Stimulated activated CD8-positive, alpha-beta memory T cell treated with anti-CD3 and anti-CD28 coated beads, Interleukin-4, amount 100 ng/mL, for 48 hours (primary cell): ENCODE measurements at places on chromosomes 13 and 19.

- DNase-seq: no peak
Measured at GRCh38 chr19:5966215-5966614, 11.7 kb downstream of the RANBP3 start.

DNA sequence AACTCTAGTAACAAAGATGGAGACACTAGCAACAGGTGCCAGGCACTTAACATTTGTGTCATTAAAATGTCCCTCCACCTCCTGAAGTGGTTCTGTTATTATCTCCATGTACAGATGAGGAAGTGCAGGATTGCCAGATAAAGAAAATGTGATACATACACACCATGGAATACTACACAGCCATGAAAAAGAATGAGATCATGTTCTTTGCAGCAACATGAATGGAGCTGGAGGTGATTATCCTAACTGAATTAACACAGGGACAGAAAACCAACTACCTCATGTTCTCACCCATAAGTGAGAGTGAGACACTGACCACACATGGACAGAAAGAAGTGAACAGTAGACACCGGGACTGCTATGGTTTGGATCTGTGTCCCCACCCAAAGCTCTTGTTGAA is 60.5 kb downstream of the ZNF557 start:
- no peak for DNase-seq

- peak; percentile 78 for DNase-seq
Measured at GRCh38 chr13:99289674-99290337, 17.4 kb downstream of the GPR183 start.

DNA sequence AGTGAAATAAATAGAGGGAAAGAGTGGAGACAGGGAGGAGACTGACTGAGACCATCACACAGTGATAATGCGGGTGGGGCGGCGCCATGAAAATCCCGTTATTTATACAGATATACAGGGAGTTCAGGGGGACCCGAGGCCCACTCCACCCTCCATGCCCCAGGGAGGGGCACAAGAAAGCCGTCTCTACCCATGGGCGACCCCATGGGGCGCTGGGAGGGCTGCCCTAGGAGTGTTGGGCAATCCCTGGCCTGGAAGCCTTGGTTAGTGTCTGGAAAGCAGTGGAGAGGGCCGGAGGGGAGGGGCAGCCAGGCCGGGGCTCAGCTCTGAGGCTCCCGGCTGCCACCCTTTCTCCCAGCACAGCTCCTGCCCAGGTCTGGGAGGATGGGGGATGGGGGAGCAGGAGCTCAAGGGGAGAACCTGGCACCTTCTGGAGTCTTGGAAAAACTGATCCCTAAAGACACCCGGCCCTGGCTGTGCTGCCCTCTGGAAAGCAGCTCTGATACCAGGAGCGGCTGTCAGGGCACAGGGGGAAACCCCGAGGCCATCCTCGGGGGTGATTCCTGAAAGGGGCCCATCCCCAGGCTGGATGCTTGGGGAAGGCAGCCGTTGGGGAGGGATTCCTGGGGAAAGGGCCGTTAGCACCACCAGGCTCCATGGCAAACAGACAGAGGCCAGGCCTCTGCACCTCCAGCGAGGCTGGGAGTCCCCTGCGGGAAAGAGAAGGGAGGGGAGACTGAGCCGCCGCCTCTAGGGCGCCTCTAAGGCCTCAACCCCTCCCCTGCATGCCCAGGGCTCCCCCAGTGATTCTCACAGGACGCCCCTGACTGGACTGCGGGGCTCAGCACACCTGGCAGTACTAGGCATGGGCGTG is 3.0 kb upstream of the PRKD2 start:
- DNase-seq: no peak

DNA sequence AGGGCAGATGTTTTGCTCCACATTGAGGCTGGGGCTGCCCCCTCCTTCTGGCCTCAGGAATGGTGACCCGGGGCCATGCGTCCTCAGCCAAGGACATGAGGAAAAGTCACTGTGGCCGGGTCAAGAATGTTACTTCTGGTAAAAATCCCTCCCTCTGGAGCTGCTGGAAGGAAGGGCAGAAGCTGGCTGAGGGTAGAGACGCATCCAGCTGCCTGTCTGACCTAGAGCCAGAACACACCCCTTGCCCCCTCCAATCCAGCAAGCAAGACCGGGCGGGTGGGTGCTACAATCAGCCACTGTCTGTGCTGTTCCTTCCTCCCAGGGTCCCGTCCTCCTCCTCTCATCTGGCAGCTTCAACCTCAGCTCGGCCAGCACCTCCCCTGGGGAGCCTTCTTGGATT is 59.0 kb downstream of the PTPRS start:
- DNase-seq: no peak

DNA sequence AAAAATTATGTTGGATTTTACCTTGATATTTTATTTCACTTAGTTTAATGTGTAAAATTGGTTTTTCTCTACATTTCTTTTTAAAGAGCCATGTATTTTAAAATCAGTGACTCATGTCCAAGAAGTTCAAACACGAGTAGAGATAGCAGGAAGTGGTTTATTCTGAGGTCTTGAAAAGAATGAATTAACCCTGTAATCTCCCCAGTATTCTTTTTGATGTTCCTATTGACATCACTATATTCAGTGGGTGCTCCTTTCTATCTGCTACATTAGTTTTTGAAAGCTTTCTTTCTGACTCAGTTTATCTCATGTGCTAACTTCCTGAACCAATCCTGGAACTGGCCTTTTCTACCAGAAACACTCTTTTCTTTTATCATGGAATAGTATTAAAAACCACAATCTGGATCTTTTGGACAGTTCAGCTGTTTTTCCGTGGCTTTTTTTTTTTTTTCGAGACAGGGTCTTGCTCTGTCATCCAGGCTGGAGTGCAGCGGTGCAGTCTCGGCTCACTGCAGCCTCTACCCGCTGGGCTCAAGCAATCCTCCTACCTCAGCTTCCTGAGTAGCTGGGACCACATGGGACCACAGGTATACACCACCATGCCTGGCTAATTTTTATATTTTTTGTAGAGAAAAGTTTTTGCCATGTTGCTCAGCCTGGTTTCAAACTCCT is 114.9 kb downstream of the PCCA start:
- no peak for DNase-seq
